ENCODE measurements at places on chromosomes 4 and X.

- DNase-seq, result no peak
Measured at GRCh38 chr4:169675825-169676224, 55.4 kb downstream of the CLCN3 start.

GRCh38 chr4:173538148-173538908 lies 8.3 kb upstream of the HAND2 start:
- DNase-seq, result no peak

DNA sequence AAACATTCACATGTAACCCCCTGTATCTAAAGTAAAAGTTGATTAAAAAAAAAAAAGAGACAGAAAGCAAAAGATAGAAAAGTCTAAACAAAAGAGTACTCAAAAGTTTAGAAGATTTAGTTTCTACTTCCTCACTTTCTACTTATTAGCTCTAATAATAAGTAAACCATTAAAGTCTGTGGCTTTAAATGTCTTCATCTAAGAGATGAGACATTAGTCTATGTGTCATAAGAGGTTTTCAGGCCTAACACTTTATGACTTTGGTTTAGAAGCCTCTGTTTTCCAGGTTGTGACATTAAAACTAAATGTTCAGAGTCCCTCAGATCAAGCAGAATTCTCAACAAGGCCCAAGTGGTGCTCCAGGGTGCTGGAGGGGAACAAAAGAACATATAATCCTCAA lies 42.2 kb upstream of the GUCY1A1 start:
- DNase-seq, result no peak

- DNase-seq, result no peak
Measured at GRCh38 chr4:42646999-42647541, 9.8 kb downstream of the ATP8A1 start.

DNA sequence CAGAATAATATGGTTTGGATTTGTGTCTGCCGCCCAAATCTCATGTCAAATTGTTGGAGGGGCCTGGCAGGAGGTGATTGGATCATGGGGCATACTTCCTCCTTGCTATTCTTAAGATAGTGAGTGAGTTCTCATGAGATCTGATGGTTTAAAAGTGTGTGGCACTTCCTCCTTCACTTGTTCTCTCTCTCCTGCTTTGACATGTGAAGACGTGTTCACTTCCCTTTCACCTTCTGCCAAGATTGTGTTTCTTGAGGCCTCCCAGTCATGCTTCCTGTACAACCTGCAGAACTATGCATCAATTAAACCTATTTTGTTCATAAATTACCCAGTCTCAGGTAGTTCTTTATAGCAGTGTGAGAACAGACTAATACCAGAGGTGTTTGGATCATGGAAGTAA lies 325.7 kb upstream of the GIMD1 start:
- no peak for DNase-seq

GRCh38 chrX:136694431-136695087 lies 46.6 kb downstream of the CD40LG start:
- peak; percentile 51 for DNase-seq

- DNase-seq, result no peak
Measured at GRCh38 chr4:141697116-141697515, 60.7 kb downstream of the IL15 start.

DNA sequence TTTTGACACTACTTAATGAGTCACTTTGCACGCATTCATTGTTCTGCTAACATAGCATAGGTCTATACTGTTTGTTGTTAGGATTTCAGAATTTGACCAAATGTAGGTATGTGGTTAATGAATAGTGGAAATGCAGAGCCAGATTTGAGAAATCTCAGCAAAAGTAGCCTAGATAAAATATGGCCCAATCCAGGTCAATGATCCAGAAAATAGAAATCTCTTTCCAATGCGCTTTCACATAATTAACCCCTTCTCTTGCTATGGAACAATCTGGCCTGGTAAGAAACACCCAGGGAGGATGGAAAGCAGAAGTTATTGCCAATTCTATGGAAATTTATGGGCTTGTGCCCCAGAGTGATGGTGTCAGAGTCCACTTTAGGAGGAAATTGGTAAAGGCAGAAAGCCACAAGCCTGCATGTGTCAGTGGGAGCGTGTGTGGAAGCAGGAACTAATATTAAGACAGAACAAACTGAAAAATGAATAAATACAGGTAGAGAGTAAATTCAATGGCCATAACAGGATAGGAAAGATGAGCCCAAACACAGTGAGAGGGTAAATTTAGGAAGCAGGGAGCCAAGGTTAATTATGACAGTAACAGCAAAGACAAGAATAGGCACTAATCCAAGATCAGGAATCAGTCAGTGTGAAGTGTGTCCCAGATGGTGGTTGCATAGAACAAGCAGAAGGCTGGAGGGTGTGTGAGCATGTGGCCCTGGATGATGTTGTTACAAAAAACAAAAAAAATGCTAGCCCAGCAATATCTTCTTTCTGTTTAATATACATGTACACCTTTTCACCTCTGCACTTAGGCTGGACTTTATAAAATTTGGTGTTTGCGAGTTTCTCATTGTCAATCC lies 102.9 kb downstream of the SYTL5 start:
- DNase-seq, result no peak

- DNase-seq, result peak; percentile 37
Measured at GRCh38 chr4:47926667-47927258, 12.4 kb upstream of the NFXL1 start.

GRCh38 chr4:147138171-147138570 lies 192.5 kb upstream of the TTC29 start:
- DNase-seq, result no peak

- no peak for DNase-seq
Measured at GRCh38 chr4:162506253-162506652, 342.5 kb upstream of the FSTL5 start.

- no peak for DNase-seq
Measured at GRCh38 chr4:132001542-132001941, 1147.6 kb upstream of the PCDH10 start.

DNA sequence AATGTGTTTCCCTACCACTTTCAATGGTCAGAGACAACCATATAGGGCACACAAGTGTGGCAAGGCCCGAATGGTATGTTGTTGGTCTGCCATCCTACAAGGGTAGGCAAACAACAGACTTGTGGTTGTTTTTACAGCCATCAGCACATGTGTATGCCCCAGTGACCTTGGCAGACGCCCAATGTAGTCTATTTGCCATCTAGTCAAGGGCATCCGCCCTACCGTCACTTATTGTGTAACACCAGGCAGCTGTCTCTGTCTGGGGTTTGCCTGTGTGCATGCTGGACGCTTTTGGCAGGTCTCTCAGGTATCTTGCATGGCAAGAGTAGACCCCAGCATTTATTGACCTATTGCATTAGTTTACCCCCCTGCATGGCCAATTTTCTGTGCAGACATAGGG lies 1145.5 kb upstream of the POU3F4 start:
- DNase-seq, result no peak

DNA sequence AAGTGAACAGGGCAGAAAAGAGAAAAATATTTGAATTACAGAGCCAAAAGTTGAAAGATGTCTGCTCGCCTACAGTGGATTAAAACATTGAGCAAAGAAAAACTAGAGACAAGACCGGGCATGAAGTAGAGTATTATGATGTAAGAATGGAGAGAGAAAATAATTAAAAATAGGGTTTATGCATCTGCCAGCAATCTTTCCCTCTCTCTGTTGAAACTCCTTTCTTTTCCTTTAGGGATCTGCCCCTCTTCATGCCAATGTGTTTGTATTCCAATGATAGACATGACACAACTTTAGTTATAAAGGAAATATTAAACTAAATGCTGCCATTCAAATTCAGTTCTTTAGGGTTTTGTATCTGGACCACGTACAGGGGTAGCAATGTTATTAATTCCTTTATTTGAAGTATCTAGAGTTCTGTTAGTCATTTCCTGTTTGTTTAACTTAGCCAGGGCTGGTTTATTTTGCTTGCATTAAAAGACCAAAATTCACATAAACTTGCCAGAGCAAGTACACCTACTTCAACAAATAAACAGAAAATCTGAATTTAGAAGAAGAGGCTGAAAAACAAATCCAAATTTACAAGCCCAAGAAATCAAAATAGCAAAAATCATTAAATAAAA lies 202.6 kb downstream of the SPOCK3 start:
- DNase-seq, result no peak

DNA sequence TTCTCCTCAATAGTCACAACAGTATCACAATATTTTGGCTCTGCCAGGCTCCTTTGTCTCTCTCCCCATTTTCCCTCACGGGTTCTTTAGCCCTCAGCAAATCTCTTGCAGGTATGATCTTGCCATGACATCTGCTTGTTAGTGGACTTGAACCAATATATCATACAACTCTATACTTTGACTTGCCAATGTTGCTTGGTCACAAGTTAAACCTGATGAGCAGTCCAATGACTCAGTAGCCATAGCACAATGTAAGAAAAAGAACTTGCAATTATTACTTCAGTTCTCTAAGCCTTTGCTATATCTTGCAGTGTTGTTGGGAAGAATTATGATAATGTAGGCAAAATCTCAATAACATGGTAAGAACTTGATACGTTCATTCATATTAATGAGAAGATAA lies 174.6 kb upstream of the NRK start:
- DNase-seq, result no peak

DNA sequence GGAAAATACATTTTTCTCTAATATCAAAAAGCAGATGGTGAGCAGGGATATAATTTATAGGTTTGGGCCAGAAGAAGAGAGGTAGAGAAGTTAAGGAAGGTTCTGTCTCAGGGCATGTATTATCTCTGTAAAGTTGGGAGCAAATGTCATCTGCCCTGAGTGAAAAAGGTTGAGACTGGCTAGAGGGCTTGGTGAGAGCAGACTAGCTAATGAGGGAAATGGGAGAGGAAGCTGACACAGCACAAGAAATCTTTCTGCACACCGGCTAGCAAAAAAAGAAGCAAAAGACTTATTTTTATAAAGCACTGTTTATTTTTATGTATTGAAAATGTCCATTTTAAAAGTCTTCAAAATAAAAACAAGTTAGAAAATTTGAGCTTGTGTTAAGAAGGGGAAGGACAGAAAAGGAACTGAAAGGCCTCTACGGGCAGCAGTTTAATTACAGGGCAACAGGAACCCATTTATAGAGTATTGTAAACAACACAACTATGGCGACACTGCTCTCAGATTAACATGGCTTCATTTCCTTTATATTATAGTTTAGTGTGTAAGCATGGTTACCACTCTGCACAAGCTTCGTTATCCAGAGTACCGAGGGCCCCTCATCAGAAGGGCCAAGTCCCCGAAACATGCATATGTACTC lies 17.4 kb downstream of the CD40LG start:
- DNase-seq, result no peak

- no peak for DNase-seq
Measured at GRCh38 chr4:57553728-57554127, 443.5 kb upstream of the IGFBP7 start.

GRCh38 chrX:153640045-153640686 lies 6.8 kb upstream of the DUSP9 start:
- no peak for DNase-seq

DNA sequence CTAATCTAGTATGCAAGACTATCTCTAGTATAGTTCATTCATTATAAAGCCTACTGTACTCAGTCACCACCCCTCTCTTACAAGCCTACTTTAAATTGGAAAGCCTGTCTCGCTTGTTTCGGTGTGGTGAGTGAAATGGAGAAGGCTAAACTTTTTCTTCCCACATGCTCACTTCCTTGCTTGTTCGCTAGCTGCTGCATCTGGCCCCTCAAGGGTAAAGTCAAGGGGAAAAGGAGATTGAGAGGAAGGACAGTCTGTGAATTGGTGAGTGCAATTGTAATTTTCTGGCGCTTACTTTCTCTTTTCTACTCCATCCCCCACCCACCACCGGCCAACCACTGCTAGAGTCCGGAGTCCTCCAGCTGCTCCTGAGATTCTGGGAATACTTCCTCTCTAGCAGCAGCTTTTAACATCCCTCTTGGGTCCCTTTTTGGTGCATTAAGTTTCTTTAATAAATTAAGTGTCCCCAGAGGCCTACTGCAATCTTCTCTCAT lies 12.1 kb upstream of the ARAP2 start:
- DNase-seq, result no peak

GRCh38 chrX:154020536-154021115 lies 924 bp upstream of the IRAK1 start:
- DNase-seq, result no peak

GRCh38 chrX:65688403-65688871 lies 21.0 kb downstream of the MSN start:
- DNase-seq, result no peak

DNA sequence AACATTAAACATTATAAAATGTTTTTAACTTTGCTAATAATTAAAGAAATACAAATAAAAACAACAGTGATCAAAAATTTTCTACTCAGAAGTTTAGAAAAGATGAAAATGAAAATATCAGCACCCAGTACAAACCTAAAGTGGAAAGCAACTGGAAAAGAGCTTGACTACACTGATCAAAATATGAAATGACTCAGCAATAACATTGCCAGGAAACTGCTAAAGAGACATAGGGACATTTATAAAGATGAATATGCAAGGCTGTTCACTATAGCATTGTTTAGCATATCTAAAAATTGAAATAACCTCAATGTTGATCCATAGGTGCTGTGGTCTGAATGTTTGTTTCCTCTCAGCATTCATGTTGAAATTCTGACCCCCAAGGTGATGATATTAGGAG lies 88.5 kb upstream of the NOCT start:
- no peak for DNase-seq

DNA sequence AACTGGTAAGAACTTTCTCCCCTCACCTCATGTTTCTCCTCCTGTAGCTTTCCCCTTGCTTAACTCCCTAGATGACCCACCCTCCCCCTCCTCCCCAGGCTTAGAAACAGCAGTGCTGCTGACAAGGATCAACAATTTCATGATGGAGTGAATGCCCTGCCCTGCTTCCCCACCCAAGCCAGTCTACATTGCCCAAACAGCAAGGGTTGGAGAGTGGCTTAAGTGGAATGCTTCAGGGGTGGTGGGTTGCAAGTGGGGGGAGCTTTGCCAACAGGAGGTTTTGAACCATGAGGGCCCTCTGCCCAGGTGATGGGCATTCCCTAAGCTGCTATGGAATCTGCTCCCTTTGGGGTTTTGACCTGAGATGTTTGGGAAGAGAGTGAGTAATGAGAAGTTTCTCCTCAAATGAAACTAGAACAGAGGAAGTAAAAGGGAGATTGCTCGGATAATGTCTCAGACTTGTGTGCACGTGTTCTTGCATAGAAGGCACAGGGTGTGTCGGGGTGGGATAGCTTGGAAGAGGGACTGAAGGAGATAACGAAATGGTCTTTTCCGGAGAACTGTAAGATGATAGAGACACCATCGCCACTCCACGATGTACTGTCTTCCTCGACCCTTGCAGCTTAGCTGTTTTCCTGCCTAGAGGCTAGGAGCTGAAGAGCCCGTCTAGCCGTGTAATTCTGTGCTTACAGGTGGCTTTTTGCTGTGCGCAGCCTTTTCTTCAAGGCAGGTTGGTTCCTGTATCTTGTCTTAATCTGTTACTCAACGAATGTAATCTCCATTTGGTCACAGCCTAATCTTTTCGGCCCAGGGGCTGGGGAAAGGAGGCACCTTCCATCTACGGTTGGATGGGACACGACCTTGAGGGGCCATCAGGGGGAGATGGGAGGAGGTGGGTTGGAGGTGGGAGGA lies 10.1 kb downstream of the GDPD2 start:
- DNase-seq, result no peak

- DNase-seq, result no peak
Measured at GRCh38 chrX:41516999-41517765, 70.0 kb downstream of the NYX start.
